ENCODE measurements at places on chromosomes 3 and 15.

GRCh38 chr3:27585429-27585828 lies 101.2 kb upstream of the SLC4A7 start:
- no peak for DNase-seq

DNA sequence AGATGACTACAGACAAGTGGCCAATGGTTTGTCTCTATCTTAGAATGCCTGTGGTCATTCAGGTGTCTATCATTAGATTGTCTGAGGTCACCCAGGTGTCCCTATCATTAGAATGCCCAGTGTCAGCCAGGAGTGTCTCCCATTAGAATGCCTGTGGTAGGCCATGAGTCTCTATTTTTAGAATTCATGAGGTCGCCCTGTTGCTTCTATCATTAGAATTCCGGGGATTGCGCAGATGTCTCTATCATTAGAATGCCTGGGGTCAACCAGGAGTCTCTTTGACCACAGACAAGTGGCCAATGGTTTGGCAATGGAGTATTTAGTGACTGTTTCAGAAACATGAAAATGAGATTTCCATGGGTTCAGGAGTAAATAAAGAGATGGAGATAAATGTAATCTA lies 7.6 kb downstream of the RTP2 start:
- DNase-seq: no peak

GRCh38 chr3:169764312-169764881 lies 463 bp downstream of the TERC start:
- DNase-seq: no peak

DNA sequence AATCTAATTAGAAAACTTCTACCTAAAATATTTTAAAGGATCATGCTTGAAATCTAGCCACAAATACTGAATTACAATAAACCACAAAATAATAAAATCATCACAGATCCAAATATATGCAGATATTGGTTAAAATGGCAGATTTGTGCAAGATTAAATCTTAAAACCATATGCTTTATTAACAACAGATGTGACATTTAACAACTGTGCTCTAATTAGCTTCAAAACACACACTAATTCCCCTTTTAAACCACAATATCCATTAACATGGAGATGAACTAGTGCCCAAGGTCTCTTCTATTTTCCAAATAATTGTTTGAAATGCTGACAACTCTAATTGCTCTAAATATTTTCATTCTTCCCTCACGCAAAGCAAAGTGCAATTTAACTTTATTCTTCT lies 1530.3 kb downstream of the SI start:
- DNase-seq: no peak

- no peak for DNase-seq
Measured at GRCh38 chr15:60970246-60971170, 258.6 kb downstream of the RORA start.

DNA sequence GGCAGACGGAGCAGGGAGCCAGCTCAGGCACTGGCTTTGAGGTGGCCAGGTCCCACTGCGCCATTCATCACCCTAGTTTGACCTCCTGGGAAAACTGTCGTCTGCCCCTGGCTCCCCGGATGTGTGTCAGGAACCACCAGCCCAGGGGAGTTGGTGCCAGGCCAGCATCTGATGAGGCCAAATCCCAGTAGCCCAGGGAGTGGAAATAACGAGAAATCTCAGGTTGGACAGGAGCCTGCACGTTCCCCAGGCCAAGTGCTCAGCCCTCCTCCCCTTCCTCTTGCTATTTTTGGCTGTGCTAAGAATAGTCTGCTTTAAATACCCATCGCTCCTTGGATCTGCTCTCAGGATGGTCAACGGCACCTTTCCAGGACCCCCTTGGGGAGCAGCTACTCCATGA lies 93.1 kb upstream of the RPL32 start:
- no peak for DNase-seq

- no peak for DNase-seq
Measured at GRCh38 chr3:144424606-144425005, 453.0 kb downstream of the DIPK2A start.

DNA sequence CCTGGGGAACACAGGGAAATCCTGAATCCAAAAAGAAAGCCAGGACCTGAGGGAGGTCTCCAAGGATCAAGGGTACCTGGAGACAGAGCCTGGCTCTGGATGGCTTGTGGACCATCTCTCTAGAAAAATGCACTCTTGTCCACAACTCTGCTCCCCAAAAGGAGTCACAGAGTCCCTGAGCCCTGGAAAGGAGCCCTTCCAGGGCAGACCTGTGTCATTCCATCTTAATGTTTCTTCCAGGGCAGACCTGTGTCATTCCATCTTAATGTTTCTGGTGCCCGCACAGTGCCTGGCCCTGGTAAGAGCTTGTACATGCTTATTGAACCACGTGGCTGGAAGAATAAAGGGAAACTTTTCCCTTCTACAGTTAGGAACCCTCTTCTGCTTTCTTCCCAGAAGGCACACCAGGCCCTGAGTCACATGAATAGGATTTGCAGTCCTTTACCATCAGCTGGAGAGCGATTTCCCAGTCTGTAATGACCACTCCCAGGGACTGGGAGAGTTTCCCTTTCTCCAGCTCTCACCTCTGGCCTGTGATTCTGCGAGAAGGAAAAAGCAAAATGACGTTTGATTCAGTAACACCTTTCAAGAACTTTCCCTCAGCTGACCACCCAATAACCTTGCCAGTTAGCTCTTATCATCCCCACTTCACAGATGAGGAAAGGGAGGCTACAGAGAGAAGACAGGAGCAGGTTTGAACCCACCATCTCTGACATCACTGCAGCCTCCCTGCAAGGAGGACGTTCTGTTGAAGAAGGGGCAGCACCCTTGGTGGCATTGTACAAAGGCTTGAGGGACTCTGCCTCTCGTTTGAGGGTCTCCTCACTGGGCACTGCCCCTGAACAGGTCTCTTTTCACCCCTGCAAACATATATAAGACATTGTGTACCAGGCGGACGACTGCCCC lies 35.8 kb upstream of the SLCO2A1 start:
- DNase-seq: no peak

- no peak for DNase-seq
Measured at GRCh38 chr3:13072239-13072599, 1.0 kb downstream of the IQSEC1 start.

GRCh38 chr15:90264671-90265070 lies 801 bp upstream of the NGRN start:
- no peak for DNase-seq

- no peak for DNase-seq
Measured at GRCh38 chr3:126773783-126774182, 69.7 kb downstream of the CHCHD6 start.

- DNase-seq: no peak
Measured at GRCh38 chr3:193297421-193297820, 56.4 kb downstream of the PLAAT1 start.

GRCh38 chr3:20422391-20422790 lies 236.4 kb upstream of the SGO1 start:
- no peak for DNase-seq

DNA sequence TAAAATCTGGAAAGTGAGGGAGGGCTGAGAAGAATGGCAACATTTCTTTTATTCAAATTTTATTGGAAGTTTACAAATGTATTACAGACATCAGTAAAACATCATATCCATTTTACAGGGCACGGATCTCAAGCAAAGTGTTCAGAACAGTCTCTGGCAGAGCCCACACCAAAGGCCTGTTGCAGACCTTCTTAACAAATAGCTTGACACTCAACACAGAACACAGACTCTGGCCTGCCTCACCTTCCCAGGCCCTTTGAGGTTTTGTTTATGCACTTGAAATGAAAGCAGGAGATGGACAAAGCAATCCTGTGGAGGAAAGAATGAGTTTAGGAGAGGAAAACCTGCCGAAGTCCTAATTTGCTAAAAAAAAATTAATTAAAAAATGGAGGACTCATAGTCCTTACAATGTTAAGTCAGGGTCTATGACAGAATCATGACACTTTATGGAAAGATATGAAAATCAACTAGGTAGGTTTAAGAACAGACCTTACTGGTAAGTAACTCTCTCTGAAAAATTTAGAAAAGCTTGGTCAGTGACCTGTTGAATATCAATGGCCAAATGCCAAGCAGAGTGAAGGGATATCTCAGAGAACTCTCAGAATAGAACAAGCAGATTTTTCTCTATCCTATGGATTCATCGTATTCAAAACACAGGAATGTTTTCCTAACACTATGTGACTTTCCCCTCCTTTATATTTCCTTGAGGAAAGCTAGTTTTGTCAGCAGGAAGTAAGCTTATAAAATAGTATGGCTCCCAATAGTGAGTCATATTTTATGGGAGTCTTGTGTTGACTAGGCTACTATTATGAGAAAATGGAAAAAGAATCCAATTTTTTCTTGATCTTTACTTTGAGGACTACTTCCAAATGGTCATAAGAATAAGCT lies 70.8 kb upstream of the PSMD6 start:
- no peak for DNase-seq

DNA sequence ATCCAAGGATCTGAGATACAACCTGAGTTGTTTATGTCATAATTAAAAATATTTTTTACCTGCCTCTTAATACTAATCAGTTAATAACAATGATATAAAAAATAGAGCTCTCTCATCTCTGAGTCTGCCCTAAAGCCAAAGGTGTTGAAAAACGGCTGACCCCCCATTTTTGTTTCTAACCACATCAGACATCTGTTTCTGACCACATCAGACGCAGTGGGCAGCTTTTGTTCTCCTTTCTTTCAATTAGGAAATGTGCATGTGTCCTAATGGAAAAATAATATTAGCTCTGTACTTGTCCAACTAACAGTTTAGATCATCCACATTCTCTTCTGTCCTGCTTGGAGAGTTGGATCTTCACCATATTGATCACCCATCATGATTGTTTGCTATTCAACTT lies 144.6 kb downstream of the SHOX2 start:
- DNase-seq: no peak
